ENCODE measurements at places on chromosomes 4 and X.

DNA sequence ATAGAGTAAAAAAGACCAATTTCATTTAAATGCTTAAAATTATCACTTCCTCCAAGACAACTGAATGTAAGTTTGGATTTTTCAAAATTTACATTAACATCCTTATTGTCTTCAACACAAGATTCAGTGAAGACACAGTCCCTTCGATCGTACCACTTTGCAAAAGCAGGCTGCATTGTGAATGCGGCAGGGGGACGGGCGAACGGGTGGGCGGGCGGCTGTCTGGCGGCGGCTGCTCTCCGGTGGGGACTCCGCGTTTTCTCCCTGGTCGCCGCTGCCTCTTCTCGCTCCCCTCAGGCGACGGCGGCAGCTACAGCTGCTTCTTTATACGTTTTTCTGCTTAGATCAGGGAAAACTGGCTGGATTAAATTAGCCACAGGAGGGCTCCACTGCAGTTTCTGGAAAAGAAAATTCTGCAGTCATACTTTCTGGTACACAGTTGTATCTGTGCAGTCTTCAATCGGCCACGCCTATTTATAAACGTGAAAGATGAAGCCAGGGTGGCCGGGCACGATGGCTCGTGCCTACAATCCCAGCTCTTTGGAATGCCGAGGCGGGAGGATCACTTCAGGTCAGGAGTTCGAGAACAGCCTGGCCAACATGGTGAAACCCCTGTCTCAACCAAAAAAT, 33.9 kb upstream of the HPF1 start:
- DNase-seq = peak; percentile 30

GRCh38 chr4:113467581-113467980, 294.0 kb downstream of the CAMK2D start:
- DNase-seq = no peak

GRCh38 chr4:137638934-137639333, 106.6 kb upstream of the PCDH18 start:
- DNase-seq = no peak

GRCh38 chr4:132123870-132124623, 1025.0 kb upstream of the PCDH10 start:
- DNase-seq = no peak

DNA sequence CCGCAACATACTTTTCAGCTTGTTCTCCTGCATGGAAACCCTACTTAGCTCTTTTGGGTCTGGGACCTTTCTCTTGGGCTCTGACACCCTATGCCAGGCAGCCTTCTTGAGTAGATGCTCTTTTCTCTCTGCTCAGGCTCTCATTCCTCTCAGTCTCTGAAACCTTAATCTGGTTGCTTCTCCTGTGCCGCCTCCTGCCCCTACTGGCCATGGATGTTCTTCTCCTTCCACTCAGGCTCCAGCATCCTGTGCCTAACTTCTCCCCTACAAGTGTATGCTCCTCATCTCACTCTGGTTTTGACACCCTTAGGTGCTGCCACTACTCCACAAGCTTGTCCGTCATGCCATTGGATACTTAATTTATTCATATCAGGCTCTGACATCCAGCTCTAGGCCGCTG, 15.2 kb downstream of the BLTP1 start:
- DNase-seq = no peak

GRCh38 chr4:48986654-48987164, 634 bp downstream of the CWH43 start:
- no peak for DNase-seq

DNA sequence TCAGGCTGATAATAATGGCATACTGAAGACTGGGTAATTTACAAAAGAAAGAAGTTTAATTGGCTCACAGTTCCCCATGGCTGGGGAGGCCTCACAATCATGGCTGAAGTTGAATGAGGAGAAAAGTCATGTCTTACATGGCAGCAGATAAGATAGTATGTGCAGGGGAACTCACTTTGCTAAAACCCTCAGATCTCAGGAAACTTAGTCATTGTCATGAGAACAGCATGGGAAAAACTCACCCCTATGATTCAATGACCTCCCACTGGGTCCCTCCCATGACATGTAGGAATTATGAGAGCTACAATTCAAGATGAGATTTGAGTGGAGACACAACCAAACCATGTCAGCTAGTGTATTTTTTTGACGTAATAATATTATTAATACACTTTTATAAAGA, 149.8 kb upstream of the BOD1L1 start:
- DNase-seq = no peak

DNA sequence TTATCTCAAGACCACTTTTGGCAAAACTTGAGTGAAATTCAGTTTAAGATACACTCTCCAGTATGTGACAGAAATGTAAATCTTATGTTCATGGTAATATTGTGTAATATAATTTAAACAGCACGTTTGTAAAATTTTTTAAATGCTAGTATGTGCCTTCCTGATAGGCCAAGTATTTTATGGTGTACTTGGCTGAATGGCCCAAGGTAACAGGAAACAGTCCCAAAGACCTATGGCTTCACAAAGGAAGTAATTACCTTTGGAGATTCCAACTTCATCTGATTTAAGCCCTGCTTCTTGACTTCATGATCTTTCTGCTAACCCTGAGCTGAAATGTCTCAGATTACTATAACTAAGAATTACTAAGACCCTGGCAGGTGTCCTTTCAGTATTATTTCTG, 20.3 kb downstream of the TEC start:
- no peak for DNase-seq

GRCh38 chrX:154298312-154298711, 2.7 kb downstream of the TKTL1 start:
- no peak for DNase-seq

- DNase-seq = peak; percentile 31
Measured at GRCh38 chr4:74330295-74330750, 22.1 kb downstream of the EPGN start.

DNA sequence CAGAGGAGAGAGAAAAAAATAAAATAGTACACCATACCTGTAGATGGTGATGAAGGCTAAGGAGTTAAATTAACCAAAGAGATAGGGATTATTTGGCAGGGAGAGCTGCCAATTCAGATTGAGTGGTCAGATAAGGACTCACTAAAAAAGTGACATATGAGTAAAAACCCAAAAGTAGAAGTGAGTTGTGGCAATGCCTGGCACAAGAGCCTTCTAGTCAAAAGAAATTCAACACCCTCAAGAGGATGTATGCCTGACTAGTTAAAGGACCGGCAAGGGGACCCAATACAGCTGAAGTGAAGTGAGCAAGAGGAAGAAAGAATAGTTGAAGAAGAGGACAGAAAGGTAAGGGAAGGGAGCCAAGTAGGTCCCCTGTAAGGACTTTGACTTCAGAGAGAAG, 34.9 kb downstream of the ELF2 start:
- DNase-seq = no peak

- DNase-seq = no peak
Measured at GRCh38 chrX:31228415-31228832, 156.6 kb upstream of the FTHL17 start.

DNA sequence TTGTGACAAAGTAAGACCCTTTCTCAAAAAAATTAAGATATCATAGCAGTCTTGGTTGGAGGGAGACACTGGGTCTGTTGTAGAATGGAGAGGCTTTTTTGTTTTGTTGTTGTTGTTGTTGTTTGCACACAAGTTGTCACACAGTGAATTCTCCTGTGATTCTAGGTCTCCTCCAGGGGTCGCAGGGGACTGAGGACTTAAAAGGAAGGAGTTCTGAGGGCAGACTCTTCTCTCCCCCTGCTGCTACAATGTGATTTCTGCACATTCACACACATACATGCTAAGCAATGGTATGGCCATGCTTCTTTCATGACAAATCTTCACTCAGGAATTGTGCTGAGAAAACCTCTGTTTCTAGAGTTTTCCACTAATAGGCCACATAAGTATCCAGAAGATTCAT, 71.1 kb downstream of the ZNF732 start:
- DNase-seq = no peak

DNA sequence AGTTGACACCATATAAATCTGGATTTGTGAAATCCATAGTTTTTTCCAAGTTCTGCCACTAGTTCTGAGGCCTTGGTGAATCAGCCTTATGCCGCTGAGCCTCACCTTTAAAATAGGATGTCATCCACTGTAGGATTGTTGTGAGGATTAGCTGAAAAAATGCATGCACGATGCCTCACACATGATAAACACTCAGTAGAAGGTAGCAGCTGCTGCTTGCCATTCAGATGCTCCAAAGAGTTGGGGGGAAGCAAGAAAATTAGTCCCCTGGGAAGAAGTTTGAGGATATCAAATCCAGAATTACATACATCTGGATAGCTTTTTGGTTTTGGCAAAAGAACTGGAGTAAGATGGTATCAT, 7.4 kb downstream of the MMAA start:
- DNase-seq = no peak

- DNase-seq = no peak
Measured at GRCh38 chr4:151567056-151567455, 158.1 kb downstream of the FHIP1A start.

DNA sequence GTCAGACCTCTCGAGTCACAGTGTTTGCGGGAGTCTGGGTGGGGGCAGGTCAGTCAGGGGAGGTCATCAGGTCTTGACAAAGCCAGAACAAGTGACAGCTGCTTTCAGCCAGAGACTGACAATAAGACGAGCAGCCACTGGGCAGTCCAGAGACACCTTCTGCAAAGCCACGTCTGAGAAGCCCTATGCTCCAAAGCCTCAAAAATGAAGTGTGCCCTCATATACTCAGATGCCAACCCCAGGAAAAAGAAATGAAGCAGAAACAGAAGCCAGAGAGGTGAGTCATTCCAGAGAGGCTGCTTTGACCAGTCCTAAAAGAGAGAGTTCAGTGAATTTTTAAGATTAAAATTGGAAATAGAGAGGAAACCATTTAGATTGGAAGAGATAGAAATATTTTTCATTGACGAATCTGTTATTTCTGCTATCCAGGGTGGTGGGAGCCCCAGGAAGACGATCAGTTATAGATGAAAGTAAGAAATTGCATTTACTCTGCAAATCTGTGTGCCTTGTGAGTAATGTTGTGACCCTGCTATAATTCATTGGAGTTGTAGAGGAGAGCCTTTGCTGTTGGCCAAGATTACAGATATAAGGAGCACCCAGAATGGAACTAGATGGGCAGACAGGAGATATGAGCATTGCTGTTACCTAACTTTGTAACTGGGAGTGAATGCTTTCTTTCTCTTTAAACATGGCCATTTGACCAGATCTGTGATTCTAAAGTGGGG, 77.9 kb downstream of the LRRC66 start:
- DNase-seq = no peak

DNA sequence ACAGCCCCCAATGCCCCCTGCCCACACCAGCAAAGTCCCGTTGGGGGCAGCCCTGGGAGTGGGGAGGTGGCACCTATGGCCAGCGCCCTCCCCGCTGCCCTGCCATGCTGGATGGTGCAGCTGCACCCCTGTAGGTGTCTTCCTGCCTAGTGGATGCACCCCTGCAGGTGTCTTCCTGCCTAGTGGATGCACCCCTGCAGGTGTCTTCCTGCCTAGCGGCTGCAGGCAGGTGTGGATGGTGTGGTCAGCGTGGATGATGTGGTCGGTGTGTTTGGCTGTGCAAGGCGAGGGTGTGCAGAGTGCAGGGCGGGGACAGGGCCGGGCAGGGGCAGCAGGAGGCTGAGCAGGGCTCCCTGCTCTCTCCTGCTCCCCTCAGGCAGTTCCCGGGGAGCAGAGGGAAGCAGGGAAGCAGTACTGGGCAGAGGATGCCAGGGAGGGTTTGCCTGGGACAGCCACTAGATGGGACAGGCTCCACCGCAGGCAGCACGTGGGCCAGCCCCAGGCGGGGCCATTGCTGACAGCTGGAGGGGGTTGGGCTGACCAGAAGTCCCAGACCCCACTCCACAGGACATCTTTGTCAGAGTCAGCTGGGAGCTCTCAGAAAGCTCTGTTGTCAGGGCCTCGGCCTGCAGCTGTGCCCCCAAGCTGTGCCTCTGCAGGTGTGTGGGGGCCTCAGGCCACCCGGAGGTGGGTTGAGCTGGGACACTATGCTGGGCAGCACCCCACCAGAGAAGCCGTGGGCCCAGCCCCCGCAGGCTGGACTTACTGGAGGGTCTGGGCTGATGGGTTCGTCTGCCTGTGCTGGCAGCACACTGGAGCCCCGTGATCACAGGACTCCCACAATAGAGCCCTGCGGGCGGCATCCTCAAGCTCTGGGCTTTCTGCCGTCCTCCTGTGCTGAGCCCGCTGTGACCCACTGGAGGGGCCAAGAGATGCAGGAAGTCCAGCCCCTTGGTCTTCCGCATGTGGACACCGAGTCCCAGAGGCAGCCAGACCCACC, 23.7 kb downstream of the DOK7 start:
- DNase-seq = no peak

GRCh38 chr4:76003035-76003434, 4.3 kb downstream of the CXCL9 start:
- DNase-seq = no peak

DNA sequence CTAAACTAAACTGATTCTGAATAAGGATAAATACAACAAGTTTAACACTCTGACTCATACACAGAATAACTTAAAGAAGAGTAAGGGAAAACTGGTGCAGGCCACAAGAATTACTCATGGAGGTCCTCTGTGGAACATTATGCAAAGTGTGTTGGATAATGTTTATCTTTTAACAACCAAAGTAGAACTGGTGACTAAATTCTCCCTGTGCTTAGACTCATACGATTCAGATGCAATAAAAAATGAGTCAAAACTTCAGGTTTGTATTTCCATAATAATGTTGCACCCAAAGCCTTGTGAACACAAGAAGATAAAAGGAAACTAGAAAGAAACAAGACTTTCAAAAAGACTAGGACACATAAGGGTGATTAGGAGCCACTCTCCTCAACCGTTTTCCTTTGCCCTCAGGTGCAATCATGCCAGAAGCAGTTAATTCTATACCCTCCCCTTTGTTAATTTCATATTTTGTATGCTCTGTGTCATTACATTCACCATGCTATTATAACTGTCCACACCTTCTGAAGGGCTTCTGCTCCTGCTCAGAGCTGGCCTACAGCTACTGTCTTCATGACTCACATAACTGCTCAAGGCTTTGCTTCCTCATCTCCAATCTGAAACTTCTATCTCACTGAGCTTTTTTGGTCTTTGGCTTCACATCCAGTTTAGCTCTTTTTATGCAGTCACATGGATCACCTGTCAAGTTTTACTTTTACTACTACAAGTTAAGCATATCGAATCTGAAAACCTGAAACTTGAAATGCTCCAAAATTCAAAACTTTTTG, 60.2 kb downstream of the KCNIP4 start:
- no peak for DNase-seq

- no peak for DNase-seq
Measured at GRCh38 chrX:85851418-85851817, 195.9 kb downstream of the CHM start.

GRCh38 chr4:151688003-151688784, 72.6 kb downstream of the GATB start:
- DNase-seq = no peak

- DNase-seq = peak; percentile 19
Measured at GRCh38 chr4:47926667-47927258, 12.4 kb upstream of the NFXL1 start.

- DNase-seq = no peak
Measured at GRCh38 chr4:139690419-139690818, 24.8 kb downstream of the MGST2 start.

- DNase-seq = no peak
Measured at GRCh38 chr4:153521999-153522801, 56.0 kb downstream of the TMEM131L start.

Data from hematopoietic multipotent progenitor cell treated with erythropoietin and hydrocortisone succinate and interleukin-3 and kit ligand, for 17 days (in vitro differentiated cells).